Tibial nerve (tissue), 4 donors: ENCODE measurements at places on chromosomes 5 and 9. TPM values are rescaled to one million over a fixed set of nuclear protein-coding genes. Genes with fewer than 3 reads are reported as not detected.

DNA sequence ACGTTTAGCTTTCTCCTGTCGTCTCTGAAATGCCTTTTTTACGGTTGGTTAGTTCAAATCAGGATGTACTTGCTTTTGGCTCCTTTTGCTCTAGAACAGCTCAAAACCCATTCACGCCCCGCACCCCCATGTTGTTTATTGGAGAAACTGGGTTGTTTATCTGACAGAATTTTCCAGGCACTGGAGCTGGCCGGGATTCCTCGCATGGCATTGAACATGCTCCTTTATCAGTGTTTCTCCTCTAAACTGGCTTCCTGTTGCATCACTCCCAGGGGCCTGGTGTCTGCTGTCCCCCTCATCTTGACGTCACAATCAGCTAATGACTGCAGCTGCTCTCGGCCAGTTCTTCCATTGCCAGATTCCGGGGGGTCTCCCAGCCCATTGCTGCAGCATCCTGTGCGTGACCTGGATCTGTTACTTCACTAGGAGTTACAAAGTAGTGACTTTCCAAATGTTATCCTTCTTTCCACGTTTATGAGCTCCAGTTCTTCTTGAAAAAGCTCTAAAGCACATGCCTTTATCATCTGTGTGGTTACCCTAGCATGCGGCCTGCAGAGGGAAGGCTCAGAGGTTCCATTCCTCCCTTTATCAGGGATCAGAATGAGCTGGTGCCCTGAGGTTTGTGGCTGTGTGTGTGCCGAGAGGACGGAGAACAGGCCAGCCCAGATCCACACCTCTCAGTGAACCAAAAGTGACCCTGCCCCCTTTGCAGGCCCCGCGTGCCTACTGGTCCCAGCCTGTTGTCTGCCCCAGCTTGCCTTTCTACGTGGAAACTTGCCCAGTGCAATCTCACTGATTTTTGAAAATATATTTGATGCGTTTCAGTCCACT, 27.5 kb downstream of the FAM163B start:
- no peak for DNase-seq

GRCh38 chr5:173534664-173535063, 81.8 kb downstream of the BOD1 start:
- DNase-seq = no peak

GRCh38 chr9:35736201-35736633, 3.8 kb downstream of the CREB3 start:
- DNase-seq = peak; percentile 74

DNA sequence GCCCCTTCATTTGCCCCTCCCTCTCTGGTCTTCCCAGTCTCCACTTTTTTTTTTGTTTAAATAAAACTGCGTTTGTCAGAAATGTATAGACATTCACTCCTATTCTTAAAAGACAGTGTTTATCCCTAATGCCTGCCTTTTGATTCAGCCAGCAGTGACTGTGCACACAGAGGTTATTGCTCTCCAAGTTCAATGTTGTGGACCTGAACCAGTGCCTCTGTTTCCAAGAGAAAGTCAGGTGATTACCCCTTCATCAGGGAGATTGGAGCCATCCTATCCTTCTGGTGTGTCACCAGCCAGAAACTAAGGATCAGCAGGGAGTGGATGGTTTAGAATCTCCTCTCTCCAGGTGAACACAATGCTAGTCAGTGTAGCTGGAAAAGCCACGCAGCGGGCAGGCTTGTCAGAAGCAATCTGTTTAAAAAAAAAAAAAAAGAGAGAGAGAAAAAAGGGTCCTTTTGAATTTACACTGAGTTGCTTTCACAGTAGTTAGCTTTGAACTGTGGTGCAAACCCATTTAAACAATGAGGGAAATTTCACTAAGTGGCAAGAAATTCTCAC, 167.5 kb upstream of the DMRT1 start:
- DNase-seq = no peak

GRCh38 chr5:58775701-58776262, 192.9 kb downstream of the RAB3C start:
- DNase-seq = no peak

- no peak for DNase-seq
Measured at GRCh38 chr9:75889577-75889976, 896 bp upstream of the PCSK5 start.

KCNV2 gene
- total RNA-seq = not detected

ADAMTS6 gene
- total RNA-seq = 2.9 TPM

SAXO1 gene
- 1.0 TPM for total RNA-seq
